ENCODE measurements at places on chromosomes 5 and 9.

- DNase-seq = no peak
Measured at GRCh38 chr5:170235876-170236864, 3.4 kb downstream of the C5orf58 start.

DNA sequence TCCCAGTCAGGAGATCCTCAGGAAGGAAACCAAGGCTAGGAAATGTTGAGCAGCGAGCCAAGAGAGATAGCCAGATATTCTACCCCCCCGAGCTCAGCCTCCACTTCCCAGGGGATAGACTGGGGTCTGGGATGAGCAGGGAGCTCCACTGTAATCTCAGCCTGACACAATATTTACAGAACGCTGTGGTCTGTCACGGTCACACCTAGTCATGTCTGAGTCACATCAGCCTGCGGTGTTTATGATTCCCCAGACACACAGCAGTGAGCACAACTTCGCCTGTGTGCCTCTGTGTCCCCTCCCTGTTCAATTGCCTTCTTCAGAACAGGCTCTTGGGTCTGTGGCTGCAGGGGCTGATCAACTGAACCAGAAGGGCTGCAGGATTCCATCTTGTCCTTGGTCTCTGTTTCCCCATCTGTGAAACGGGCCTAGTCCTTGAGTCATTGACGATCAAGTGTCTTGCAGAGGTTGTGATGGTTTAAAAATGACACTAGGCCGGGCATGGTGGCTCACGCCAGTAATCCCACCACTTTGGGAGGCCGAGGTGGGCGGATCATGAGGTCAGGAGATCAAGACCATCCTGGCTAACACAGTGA is 8.6 kb upstream of the PRRX2 start:
- no peak for DNase-seq

DNA sequence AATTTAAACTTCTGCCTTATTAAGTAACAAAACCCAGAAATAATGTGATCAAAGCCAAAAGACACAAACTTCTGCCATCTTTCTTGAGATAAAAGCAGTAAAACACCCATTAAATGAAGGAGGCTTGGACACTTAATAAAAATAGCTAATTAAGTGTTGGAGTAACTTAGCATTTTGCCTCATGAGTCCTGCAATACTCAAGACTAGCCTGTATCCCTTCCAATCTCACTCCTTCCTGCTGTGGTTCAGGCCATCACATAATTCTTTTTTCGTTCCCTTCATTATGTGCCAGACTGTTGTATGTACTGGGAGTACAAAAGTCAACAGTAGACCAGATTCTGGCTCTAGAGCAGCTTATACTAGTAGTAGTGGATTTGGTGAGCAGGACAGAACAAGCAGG is 250.2 kb downstream of the NFIB start:
- no peak for DNase-seq

DNA sequence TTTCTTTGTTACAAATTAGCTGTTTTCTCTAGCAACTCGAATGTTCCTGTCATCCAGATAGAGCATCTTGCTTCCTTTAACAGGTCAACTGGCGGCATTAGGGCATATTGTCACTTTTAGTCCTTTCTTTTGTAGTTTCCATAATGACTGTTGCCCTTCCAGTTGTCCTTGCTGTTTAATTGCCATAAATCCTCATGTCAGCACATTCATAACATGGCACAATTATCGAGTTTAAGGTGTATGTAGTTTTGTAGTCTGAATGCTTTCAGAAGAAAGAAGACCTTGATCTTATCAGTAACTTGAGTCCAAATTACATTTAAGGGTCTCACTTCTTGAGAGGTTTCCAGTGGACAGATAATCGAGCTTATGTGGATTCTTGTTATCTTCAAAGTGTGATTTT is 161.7 kb upstream of the CDH12 start:
- DNase-seq = no peak

DNA sequence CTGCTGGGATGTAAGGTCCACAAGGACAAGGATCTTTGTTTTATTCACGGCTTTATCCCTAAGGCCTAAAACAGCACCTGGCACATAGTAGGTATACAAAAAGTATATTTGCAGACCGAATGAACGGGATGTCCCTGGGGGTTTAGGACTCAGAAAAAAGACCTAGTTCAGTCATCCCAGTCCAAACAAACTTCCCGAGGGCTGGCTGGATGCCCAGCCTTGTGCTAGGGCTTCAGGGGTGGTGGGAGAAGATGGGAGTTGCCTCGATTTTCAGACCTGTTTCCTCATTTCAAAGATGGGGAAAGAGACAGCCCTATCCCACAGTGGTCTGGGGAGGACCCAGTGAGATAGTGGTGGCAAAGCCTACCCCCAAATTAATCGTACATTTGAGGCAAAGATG is 3.0 kb upstream of the PROB1 start:
- DNase-seq = no peak

- no peak for DNase-seq
Measured at GRCh38 chr9:123743737-123744136, 186.2 kb downstream of the DENND1A start.

DNA sequence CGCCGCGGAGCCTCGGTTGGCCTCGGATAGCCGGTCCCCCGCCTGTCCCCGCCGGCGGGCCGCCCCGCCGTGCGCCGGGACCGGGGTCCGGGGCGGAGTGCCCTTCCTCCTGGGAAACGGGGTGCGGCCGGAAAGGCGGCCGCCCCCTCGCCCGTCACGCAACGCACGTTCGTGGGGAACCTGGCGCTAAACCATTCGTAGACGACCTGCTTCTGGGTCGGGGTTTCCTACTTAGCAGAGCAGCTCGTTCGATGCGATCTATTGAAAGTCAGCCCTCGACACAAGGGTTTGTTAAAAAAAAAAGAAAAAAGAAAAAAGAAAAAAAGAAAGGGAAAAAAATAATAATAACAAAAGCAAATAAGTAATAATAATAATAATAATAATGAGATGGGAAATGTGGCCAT is 112.8 kb downstream of the GCNT1 start:
- no peak for DNase-seq

DNA sequence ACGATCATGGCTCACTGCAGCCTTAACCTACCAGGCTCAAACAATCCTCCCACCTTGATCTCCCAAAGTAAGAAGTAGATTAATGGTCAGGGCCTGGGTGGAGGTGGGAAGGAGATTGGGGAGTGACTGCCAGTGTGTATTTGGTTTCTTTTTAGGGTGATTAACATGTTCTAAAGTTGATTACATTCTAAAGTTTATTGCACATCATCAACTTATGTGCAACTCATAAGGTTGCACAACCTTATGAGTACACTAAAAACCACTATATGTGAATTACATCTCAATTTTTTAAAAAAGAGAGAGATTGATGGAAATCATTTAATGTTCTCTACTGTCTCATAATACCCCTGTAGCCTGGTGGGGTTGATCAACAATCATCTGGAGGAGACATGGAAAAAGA is 218.1 kb downstream of the AOPEP start:
- no peak for DNase-seq

- no peak for DNase-seq
Measured at GRCh38 chr5:96790961-96791504, 16.7 kb downstream of the ERAP1 start.

- no peak for DNase-seq
Measured at GRCh38 chr5:171246231-171246630, 62.8 kb upstream of the TLX3 start.

- DNase-seq = no peak
Measured at GRCh38 chr9:128393970-128394369, 22.8 kb downstream of the URM1 start.

DNA sequence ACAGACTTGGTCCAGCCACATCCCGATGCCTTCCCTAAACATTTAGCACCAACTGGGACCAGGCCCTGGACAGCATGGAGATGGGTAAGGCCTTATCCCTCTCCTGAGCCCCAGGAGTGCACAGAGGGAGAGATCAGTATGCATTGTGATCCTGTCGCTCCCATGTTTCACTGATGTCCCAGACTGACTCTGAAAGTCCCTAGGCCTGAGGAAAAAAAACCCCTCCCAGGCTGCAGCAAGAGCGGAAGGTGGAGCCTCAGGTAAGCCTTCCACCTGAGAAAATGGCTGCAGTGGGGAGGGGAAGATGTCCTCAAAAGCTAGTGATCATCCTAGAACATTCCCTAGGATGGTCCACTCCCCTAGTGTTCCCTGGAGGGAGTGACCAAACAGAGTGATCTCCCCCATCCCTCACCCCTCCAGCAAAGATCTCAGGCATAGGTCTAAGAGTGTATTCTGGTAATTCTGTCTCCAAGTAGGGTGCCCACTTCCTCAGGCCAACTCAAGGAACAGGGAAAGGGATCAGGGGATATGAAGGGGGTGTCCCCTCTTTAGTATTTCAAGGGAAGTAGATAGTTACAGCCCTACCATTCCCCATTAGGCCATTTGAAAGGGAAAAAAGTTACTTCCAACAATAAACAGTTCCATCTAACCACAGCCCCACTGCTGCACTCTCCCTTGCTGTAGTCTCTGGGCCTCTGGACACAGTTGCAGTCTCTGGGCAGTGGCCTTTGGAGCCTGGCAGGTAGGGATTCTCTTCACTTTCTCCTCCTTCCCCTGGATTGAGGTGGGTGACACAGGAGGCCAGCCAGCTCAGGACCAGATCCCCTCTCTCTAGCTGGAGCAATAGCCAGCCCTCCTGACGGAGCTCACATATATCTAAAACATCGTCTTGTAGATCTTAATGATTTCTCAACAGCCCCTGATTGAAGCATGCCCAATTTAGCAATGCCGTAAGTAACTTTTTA is 6.8 kb upstream of the CXXC5 start:
- no peak for DNase-seq

DNA sequence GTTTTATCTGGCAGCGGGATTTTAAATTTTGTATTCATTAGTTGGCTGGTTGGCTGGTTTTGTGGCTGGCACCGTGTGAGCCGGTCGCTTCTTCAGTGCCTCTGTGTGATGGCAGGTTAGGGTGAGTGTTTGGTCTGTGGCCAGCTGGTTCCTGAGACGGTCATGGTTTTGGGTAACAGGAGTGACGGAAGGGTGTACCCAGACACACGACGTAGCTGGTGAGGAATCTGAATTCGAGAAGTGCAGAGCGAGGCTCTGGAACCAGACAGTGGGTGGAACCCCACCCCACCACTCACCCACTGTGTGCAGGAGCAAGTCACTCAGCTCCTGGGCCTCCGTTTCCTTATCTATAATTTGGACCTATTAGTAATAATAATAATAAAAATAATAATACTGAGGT is 2.7 kb downstream of the BTNL9 start:
- DNase-seq = no peak

DNA sequence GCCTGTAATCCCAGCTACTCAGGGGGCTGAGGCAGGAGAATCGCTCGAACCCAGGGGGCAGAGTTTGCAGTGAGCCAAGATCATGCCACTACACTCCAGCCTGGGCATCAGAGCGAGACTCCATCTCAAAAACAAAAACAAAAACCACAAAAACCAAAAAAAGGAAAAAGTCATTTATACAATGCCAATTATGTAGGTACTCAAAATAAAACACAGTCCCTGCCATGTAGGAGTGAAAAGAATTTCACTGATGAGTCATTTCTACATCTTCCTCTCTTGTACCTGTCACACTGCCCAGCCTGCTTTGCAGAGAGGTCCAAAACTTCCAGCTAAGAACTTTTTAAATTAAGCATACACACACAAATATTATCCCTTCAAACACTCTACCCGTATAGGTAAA is 215.8 kb downstream of the EPB41L4A start:
- no peak for DNase-seq

DNA sequence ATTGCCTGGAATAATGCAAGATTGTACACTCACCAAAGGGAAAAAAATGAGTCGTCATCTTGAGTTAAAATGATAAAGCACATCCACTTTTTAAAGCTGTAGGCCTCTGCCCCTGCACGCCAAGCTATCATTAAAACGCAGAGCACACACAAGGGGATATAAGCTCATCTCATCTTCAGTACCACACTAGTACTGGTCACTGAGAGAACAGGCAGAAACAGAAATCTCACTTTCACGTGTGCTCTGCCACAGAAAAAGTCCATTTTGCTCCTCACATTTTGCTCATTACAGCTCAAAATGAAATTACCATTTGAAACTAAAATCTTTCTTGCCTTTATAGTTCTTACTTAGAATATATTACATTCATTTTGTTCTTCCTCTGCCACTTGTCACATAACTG is 99.2 kb upstream of the SLC30A5 start:
- no peak for DNase-seq

DNA sequence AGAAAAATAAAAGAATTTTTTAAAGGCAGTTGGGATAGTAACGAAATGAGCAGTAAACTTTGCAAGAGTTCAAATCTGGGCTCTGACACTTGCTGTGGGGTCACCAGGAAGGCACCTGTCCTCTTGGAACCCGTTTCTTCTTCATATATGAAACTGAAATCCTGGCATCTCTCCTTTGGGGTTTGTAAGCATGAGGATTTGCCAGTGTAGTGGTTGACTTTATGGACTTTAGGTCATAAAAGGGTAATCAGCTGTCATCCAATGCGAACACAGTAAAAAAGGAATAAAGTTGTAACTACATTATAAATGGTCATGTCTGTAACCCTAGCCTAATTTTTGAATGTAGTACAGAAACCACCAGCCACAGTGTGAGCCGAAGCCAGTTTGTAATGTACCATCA is 1.3 kb downstream of the RAB14 start:
- no peak for DNase-seq

DNA sequence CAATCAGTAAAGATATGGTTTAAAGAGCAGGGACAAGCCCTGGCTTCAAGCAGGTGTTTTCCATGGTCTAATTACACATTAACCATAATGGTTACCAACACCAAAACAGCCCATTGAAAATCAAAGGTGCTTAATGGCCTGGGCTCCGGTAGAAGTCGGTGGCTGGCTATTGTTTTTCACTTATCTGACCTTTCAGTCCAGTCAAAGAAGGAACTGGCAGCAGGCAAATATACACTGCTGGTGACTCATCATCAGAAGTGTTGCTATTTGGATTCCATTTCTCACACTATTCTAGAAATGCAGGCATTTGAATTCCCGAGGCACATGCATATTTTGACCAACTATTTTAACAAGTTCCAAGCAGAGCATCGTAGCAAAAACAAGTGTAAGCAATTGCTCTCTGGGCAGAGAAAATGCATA is 26.3 kb upstream of the GABRP start:
- DNase-seq = no peak

DNA sequence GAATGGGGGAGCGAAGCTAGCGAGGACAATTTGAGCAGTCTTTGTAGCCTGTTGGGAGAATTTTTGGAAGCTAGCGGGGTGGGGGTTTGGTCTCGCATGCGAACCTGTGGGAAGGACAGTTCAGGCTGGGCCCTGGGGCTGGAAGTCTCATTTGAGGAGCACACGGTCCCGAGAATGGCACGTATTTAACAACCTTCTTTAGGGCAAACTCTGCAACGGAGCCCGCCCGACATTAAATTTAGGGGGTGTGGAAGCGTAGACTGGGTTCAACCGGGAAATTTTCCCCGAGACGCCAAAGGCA is 35.2 kb upstream of the NFIB start:
- DNase-seq = no peak

- no peak for DNase-seq
Measured at GRCh38 chr5:158410976-158411375, 552.0 kb upstream of the CLINT1 start.

- DNase-seq = no peak
Measured at GRCh38 chr9:110148891-110149290, 59.1 kb downstream of the C9orf152 start.

- DNase-seq = no peak
Measured at GRCh38 chr9:115148721-115149120, 30.8 kb upstream of the TNC start.

GRCh38 chr9:135167356-135167755 is 79.9 kb downstream of the OLFM1 start:
- no peak for DNase-seq

GRCh38 chr9:26945591-26945990 is 1.5 kb downstream of the PLAA start:
- no peak for DNase-seq

Data from CD4-positive, alpha-beta T cell treated with Interleukin-4 for 4 hours (primary cell).